ENCODE measurements at places on chromosomes 7 and 10. TPM values are rescaled to one million over a fixed set of nuclear protein-coding genes. Genes with fewer than 3 reads are reported as not detected.

Gene HOXA5
- total RNA-seq, result 30.9 TPM

Gene CCL24
- total RNA-seq, result not detected

Gene CALML3
- not detected for total RNA-seq

Gene TMEM270
- total RNA-seq, result not detected

Gene SEMA4G
- total RNA-seq, result 109 TPM

Measured in transverse colon (tissue), 4 donors.